AG09319 (cell line): ENCODE measurements at places on chromosomes 6 and 20.

GRCh38 chr20:11140359-11140758 lies 466.6 kb upstream of the JAG1 start:
- DNase-seq, result no peak

DNA sequence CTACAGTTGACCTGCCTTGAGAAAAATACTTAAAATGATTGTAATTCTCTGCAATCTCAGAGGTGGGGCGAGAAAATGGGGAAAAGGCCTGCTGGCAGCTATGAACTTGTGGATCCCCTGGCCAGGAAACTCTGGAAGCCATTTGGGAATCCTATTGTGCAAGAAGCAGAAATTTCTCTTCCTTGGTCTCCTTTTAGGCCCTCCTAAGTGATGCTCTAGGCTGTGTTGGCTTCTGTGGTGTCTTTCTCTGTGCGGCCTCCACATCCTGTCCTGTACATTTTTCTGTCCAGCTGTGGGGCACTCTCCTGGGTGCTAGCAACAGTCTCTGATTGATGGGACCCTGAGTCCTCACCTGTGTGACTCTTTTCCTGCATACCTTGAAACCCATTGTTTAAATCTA lies 290.9 kb downstream of the FARS2 start:
- no peak for DNase-seq

DNA sequence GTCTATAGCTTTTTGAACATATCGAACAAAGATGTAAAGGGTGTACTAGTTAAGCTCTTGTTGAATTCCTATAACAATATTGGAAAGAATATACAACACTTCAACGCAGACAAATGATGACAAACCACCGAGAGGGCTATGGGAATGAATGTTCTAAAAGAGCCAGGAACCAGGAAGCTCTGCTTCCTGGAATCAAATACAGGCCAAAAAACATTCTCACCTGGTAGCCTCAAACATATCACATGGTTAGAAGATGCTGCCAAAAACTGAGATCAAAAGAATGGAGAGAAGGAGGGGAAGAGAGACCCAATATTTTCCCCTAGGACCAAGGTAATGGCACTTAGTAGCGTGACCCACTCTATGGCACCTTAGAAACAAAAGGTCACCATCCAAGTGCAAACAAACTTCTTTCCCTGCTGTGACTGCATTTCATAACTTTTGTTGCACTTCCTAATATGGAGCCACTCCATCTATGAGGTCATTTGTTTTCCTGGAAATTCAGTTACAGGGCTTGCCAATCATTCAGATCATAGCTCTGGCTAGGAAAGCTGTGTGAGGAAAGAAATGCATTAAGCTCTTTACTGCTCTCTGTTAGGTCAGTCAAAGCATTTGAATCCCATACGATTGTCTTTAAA lies 199.2 kb upstream of the NT5E start:
- no peak for DNase-seq

GRCh38 chr6:34926655-34927054 lies 37.6 kb downstream of the ANKS1A start:
- DNase-seq, result no peak

GRCh38 chr20:6966721-6967120 lies 199.2 kb downstream of the BMP2 start:
- no peak for DNase-seq

DNA sequence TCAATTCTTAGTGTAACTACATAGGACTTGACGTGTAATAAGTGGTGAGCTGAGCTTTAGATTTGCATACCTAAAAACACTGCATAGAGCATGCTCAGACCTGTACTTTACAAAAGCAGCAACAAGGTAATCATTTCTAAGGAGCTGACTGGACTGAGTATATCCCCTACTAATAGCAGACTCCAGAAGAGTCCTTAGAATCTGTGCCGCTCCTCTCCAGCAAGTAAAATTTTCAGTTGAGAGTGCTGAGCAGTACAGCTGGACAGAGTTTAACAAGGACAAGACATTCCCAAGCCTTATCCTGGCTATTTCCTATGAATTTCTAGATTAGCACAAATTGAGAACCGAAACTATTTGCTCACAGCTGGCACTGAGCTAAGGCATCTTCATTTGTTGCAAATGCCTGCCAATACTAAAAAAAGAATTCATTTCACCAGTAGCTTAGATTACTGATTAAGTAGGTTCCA lies 26.1 kb upstream of the KLHL31 start:
- no peak for DNase-seq

DNA sequence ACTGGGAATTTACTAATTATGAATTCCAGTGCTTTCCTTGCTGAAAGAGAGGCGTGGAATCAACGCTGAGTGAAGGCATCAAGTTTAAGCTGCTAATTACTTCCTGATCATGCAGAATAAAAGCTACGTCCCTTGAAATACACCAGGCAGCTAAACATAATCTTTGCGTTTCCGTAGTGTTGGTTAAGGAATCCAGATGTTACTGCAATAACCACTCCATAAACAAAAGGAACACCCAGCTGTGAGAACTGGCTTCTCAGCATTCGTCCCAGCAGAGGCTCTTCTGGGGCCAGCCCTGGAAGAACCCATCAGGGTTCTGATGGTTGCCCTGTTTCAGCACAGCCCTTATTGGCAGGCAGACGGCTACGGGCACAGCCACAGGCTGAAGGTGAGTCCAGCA lies 111.4 kb downstream of the CDH26 start:
- no peak for DNase-seq

DNA sequence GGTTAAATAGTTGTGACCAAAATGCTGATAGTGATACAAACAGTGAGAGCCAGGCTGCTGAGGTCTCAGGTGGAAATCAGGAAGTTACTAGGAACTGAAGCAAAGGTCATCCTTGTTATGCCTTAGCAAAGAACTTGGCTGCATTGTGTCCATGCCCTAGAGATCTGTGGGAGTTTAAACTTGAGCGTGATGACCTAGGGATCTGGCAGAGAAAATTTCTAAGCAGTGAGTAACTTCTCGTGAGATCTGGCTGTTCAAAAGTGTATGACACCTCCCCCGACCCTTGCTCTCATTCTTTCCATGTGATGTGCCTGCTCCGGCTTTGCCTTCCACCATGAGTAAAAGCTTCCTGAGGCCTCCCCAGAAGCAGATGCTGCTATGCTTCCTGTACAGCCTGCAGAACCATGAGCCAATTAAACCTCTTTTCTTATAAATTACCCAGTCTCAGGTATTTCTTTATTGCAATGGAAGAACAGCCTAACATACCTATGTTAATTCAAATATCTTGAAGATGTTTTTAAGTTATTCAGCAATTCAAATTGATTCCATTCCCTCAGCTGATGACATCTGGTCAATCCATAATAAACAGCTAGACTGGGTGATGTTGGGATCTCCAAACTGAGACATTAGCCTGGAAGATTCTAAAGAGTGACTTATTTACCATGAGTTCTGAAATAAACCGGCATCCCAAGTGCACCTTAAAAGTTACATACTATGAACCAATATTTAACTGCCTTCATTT lies 33.8 kb downstream of the KIF16B start:
- DNase-seq, result no peak

DNA sequence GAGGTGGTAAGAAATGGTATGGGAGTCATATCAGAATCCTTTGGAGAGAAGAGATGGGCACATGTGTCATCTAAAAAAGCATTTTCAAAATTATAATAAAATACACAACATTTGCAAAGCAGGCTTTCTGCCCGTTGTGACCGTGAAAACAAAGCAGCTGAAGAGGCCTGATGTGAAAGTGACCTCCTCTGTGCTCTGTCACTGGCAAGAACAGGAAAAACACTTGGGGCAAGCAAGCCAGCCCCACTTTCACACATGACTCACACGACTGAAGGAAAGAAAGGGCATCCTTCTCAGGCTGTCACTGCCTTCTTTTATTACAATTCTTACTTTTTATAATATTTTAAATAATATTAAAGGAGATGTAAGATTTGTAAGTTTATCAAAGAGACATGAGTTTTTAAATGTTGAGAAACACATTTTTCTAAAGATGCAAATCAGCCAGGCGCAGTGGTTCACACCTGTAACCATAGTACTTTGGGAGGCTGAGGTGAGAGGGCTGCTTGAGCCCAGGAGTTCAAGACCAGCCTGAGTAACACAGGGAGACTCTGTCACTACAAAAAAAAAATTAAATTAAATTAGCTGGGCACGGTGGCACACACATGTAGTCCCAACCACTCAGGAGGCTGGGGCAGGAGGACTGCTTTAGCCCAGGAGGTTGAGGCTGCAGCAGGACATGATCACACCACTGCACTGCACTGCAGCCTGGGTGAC lies 143.7 kb downstream of the BTBD9 start:
- no peak for DNase-seq

- no peak for DNase-seq
Measured at GRCh38 chr6:83735461-83735860, 26.6 kb upstream of the SNAP91 start.

DNA sequence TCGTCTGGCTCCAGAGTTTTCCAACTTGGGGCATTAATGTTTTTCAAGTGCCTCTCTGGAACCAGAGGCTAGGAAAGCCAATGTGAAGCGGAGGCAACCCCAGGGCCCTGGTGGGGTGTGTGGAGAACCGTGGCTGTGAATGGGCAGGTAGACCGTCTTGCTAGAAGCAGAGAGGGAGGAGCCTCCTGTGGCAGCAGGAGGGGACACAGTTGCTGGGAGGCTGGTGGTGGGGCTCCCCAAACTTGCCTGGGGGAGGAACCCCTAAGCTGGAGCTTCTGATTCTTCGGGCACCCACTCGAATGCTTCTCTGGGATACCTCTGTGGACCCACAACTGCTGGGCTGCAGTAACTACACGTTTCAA lies 65.3 kb upstream of the APCDD1L start:
- DNase-seq, result no peak

GRCh38 chr6:14932485-14933182 lies 313.2 kb upstream of the JARID2 start:
- no peak for DNase-seq

- no peak for DNase-seq
Measured at GRCh38 chr20:51024761-51025160, 1.9 kb upstream of the KCNG1 start.

DNA sequence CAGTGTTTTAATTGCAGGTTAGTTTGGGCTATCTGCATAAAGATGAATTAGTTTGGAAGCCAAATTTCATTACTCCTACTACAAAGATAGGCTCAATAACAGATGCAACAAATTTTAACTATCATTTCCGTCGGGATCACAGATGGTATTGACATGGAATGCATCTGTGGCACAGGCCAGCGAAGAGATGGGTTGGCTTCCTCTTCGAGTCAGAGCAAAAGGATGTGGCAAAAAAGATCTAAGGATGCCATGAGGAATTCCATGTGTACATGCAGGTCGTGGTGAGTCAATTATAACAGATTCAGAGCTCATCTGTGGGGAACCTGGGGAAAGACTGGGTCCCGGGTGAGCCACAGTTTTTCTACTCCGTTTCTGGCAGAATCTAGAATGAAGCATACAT lies 83.0 kb upstream of the CITED2 start:
- no peak for DNase-seq

DNA sequence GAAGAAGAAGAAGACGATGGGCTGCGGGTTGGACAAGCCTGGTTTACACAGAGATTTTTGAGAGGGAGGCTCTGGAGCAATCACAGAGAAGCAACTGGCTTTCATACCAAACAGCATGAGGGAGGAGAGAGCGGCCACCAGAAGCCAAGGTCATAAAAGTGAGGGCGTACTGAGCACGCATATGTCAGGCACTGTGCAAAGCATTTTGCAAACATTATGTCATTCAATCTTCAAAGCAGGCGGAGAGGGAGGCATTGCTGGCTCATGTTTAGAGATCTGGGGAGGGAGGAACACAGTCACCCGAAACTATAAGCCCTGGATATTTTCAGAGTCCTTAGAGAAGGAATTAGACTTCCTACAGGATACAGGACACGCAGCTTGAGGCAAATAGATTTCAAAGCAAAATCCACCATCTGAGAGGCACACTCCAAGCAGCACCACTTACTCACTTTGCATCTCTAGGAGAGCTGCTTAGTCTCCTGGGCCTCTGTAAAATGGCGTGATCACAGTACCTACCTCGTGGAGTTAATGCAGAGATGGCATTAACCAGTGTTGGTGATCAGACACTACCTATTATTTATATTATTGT lies 24.6 kb downstream of the RAMACL start:
- no peak for DNase-seq

DNA sequence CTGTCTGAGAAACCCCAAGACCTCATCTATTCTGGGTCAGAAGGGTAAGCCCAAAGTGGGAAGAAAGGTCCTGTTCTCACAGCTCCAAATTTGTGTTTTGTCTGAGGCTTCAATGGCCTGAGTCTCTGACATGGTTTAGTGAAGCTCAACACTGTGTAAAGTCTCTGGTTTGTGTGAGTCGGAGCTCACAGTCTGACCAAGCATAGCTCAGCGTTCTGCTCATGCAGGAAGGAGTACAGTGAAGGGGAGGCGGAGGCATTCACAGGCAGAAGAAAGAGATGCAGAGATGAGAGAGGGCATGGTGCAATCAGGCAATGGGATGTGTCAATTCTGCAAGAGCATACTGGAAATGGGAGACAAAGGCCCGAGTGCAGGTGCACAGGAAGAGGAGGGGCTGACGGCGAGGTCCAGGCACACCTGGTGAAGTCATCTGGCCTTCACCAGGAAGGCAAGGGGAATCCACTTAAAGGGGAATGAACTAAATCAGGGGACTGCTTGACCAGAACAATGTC lies 463.0 kb upstream of the AGPAT4 start:
- no peak for DNase-seq
